ENCODE measurements at places on chromosomes 5 and 9.

GRCh38 chr9:126327006-126327713, 531 bp downstream of the MVB12B start:
- peak; percentile 36 for DNase-seq

GRCh38 chr5:22850981-22851380, 2.2 kb downstream of the CDH12 start:
- DNase-seq, result no peak

DNA sequence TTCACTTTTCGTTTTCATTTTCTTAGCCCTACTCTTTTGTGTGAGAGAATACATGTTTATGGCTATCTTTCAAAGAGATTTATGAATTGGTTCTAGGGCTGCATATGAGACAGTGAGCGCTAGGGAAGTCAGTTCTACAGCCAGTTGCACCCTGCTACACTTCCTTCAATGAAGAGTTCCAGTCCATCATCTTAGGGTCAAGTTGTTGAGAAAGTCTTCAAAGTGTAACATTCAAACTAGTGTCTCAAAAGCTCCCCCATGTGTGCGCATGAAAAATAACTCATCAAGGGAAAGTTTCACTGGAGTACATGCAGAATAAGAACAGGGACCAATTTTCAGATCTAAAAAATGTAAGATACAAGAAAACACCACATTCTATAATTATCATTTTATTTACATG, 317.2 kb downstream of the DEPDC1B start:
- DNase-seq, result no peak

DNA sequence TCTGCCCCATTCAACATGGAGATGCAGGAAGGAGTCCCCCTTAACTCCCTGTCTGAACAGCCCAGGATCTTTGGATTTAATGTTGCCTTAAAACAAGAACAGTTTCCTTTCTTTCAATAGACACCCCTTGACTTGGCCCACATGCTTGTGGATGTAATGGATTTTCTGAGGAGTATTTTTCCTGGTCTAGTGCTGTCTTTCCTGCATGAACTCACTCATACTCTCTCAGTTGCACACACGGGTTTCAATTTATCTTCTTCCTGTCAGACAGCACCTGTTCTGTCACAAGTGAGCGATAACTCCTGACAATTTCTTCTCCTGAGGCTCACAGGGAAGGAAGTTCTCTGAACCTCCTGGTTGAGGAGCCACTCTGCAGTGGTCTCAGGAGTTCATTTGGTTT, 85.1 kb downstream of the ACER2 start:
- no peak for DNase-seq

GRCh38 chr9:37030611-37030939, 3.5 kb downstream of the PAX5 start:
- no peak for DNase-seq

GRCh38 chr5:180162304-180162661, 46.7 kb downstream of the RASGEF1C start:
- DNase-seq, result no peak

DNA sequence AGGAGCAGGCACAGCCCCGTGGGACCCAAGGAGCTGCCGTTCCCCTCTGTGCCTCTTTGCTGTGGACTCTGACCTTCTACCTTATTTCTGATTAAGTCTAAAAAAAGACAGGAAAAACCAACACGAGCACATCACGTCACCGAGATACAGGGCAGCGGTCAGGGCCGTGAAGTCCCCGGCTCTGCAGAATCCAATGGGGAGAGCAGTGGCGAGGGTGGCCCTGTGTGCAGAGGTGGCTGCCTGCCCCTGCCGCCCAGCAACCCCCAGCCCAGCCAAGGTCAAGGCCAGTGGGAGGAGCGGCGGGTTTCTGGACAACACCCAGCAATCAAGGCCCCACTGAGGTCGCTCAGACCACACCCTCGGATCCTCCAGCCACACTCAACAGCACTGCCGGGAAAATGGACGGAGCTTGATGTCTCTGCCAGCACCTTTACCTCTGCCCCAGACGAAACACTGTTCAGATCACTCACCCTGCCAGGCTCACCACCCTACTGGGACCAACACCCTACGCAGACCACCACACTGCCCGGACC, 32.7 kb upstream of the SLC9A3 start:
- DNase-seq, result no peak

DNA sequence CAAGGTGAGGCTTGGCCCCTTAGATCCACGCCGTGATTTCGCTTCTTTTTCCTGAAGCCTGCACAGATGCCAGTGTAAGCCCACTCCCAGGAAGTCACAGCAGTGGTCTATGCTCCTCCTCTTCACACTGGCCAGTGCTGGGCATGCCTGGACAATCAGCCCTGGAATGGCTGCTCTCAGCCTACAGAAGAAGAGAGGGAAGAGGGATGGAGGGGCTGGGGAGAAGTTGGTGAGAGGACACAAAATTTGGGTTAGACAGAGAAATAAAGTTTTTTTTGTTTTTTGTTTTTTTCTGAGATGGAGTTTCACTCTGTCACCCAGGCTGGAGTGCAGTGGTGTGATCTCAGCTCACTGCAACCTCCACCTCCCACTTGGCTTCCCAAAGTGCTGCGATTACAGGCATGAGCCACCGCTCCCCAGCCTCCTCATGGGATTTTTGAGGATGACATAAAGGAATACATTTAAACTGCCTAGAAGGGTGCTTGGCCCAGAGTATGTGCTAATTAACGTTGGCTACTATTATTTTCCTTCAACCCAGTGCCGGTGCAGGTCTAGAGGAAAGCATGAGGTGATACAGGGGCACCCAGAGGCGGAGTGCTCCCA, 830 bp downstream of the S100Z start:
- DNase-seq, result no peak

DNA sequence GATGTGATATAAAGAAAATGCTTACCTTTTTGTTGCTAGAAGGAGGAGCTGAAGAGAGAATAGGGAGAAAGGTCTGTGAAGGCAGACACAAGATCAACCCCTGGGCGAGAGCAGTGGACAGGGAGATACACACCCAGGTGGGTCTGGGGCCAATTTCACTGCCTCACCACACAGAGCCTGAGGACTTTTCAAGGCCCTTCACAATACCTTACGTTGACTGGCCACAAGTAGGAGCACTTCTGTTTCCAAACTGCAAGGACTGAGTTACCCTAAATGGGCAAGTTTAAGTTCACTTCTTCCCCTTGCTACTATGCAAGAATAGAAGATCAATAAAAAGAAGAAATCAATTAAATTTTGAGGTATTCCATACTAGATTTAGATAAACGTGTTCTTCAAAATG, 174.5 kb upstream of the SLC12A2 start:
- DNase-seq, result peak; percentile 44

DNA sequence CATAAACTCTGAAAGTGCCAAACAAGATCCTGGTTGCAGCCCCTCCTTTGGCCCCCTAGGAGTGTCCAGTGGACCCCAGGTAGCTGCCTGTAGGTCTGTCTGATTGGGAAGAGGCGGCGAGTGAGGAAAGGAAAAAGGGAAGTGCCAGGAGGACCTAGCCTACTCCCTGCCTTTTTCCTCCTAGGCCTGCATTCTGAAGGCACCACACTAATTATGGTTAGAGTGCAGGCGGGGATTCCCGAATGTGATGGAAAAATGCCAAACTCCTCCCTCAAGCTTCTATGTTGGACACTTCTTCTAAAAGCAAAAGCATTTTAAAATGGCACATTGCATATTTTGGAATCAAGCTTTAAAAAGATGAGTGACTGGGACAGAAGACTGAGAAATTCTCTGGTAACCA, 83.2 kb upstream of the SMIM15 start:
- DNase-seq, result no peak

GRCh38 chr5:142175039-142175438, 66.5 kb downstream of the NDFIP1 start:
- no peak for DNase-seq

GRCh38 chr5:51958473-51958872, 575.2 kb downstream of the ISL1 start:
- DNase-seq, result no peak

DNA sequence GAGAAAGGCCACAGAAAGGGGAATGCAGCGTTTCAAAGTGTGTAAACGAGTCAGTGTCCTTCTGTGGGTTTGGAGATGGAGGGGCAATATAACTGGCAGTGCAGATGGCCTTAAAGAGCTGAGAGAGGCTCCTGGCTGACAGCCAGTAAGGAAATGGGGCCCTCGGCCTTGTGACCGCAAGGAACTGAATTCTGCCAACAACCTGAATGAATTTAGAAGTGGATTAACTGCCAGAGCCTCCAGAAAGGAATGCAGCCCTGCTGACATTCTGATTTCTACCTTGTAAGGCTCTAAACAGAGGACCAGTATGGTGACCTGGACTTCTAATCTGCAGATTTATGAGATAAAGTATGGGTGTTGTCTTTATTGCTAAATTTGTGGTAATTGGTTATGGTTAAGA, 17.5 kb upstream of the NREP start:
- peak; percentile 43 for DNase-seq

- DNase-seq, result peak; percentile 86
Measured at GRCh38 chr5:11385901-11386293, 518.3 kb downstream of the CTNND2 start.
